ENCODE measurements at places on chromosomes 7 and 10.

DNA sequence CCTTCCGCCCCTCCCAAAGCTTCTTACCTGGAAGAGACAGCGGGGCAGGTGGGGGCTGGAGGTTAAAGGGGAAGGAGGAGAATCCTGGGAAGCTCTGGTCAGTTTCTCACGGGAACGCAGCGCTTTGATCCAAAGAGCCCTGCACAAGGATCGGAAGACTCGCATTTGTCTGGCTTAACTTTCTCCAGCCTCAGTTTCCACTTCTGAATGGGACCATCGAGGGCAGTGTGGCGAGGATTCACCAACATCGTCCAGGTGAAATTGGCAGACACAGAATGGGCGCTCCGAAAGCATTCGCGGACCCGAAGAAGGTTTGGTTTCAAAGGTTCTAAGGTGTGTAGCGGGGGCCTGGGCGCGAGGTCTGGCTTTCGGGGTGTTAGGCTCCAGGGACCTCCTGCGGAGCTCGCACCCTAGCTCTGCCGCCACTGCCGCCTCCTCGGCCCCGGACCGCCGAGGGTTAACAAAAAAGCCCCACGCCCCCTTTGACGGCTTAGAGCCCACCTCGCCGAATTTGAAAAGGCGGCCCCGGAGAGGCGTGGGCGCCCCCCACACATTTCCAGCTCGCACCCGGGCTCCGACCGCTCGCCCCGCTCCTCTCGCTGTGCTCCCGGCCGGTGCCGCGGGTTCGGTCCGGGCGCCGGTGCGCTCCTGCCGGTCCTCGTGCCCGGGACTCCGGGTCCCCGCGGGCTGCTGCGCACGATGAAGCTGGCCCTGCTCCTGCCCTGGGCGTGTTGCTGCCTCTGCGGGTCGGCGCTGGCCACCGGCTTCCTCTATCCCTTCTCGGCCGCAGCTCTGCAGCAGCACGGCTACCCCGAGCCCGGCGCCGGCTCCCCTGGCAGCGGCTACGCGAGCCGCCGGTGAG is at the start of gene COL26A1:
Gene COL26A1, plus strand, starts transcription at position 542 of the 862 bp plus-strand sequence. Its CDS starts 158 bp downstream, at position 700.
- no peak for DNase-seq

DNA sequence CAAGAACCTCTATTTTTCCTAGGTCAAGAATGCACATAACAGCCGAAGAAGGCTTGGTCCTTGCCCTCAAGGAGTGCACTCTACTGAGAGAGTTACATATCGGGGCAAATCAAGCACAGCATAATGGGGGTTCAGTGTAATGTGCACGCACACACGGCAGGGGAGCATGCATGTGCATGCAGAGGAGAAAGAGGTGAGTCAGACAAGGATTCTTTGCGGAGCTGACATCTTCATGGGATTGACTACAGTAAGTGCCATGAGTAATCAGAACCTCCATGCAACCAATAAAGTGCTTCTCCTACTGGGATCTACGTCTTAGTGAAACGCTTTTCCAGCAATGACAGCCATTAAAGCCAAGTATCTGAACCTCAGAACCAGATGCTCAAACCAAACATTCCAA is 123.6 kb downstream of the RNF216 start:
- no peak for DNase-seq

GRCh38 chr7:10727636-10728035 is 246.0 kb upstream of the PHF14 start:
- no peak for DNase-seq

- no peak for DNase-seq
These were observed 19.4 kb upstream of the SRGN start for GRCh38 chr10:69068549-69068948.

DNA sequence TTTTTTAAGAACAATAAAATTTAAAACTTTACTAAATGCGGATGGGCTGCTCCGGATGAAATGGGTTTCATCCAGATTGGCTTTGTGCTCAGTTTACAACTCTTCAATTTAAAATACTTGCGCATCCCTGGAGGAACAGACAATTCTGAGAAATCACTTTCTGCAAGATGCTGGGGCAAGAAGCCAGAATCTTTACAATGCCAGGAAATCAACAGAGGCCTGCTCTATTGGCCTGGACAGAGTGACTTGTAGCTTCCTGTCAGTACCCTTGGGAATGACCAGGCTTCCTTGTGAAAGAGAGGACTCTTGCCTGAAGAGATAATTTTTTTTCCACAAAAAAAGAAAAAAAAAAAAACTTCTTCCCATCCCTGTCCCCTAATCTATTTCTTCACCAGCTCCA is 3.9 kb upstream of the FAM13C start:
- DNase-seq: no peak

DNA sequence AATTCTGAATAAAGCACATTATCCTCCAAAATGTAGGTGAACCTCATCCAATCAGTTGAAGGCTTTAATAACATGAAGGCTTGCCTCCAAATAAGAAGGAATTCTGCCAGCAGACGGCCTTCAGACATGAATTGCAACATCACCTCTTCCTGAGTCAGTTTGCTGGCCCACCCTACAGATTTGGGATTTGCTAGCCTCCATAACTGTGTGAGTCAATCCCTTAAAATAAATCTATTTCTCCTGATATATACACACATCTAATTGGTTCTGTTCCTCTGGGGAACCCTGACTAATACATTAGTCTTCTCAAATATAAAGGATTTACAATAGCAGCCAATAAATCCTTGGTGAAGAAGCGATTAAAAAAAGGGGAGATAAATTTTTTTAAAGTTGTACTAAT is 34.8 kb upstream of the OSBPL3 start:
- DNase-seq: no peak

DNA sequence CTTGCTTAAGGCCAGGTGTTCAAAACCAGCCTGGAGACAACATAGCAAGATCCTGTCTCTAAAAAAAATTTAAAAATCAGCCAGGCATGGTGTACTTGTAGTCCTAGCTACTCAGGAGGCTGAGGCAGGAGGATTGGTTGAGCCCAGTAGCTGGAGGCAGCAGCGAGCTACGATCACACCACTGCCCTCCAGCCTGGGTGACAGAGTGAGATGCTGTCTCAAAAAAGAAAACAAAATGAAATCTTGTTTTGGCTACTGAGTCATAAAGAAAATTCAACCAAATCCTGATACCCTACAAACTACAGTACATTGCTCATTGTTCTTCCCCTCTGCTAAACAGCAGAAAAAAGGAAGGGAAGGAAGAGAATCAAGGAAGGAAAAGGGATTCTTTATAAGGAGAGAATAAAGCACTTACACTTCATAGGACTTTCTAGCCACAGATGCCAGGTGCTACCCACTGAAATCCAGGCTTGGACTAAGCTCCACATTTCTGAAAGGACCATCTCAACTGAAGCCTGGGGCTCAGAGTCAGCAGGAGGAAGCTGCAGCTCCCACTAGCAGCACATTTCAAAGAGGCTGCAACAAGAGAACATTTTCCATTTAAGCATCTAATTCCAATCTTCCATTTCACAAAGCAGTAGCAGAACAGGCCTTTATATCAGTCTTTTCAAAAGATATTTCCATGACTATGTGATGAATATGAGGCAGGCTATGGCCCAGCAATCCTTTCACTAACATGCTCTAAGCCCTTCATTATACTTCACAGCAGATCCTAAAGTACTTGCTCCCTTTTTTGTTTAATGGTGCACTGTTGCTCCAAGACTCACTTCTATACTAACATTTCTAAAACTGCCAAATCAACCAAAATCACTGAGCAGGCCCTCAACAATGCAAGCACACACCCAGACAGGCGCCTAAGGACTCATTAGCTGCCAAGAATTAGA is 13.5 kb downstream of the TNPO3 start:
- no peak for DNase-seq

DNA sequence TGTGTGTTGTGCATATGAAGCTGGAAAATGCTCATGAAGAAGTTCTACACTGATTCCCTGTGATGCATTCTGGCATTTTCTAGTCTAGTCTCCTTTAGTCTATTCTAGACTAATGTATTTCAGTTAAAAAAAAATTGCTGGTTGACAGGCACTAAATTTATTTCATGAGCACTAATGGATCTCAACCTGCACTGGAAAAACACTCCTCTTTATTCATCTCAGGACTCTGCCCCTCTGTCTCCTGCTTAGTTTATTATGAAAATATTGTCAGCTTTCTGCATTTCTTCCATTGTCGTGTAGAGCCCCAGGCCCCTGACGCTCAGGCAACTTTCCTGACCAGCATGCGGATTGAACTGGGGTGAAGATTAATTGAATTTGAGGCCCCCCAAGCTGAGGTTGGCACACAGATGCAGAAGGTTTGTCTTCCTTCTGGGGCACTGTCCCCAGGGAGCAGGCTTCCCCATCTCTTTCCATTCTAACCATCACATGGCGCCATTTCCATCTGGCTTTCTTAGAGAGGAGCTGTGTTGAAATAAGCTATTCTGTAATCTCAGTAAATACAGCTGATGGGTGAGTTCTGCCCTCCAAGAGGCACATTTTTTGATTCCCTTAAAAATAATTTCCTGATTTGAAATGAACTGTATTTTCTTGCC is 128.7 kb downstream of the INSYN2A start:
- no peak for DNase-seq

GRCh38 chr7:129210256-129210988 is 14.4 kb upstream of the AHCYL2 start:
- peak; percentile 56 for DNase-seq

DNA sequence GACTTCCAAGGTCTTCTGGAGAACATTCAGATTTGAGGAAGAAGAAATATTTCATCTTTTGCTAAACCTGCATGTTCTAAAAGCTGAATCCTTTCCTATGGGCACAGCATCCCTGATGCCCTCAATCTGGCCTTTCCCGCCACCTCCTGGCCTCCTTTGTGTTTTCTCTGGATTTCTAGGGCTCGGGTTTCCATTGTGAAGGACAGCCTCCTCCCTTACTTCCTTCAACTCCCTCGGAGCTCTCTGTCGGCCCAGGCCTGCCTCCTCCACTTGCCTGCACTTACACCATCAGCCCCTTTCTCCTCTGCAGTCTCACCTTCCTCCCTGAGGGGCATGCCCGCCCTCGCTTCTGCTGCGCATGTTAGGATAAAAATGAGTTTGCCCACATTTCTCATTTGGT is 75.4 kb downstream of the WIPF3 start:
- no peak for DNase-seq

DNA sequence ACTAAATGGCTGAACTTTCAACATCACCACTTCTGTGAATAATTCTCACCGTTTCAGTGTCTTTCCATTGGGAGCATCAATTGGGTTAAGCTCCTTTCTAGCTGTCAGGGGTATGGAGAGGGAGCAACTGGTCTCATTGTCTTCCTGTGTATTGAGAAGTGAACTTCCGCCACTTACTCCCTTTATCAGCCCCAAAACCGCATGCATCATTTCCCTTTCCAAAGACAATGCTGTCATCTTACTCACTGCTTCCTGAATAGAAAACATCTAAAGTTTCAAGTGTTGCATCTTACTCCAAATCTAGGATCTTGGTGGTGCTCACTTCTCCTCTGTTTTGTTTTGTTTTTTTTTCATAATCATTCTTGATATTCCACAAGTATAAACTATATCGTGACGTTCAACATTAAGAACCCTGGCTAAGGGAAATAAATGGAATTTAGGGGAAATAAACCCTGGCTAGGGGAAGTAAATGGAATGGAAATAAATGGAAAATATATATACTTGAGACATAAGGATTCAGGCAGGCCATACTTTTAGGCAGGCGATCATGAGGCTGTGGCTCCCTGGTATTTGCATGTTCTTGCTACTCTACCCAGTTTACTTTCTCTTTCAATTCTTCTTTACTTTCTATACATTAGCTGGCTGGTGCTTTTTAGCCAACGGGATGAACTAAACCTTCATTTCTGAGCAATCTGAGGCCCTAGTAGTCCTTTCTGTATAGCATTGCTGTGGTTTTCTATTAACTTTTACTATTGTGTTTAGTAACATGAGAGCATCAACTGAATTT is 371.9 kb downstream of the BMPER start:
- DNase-seq: no peak
